SK-N-SH (cell line): ENCODE measurements at places on chromosomes 7 and 10.
A peak's percentile ranks its signal among the peaks of the same experiment; 100 is the strongest.

DNA sequence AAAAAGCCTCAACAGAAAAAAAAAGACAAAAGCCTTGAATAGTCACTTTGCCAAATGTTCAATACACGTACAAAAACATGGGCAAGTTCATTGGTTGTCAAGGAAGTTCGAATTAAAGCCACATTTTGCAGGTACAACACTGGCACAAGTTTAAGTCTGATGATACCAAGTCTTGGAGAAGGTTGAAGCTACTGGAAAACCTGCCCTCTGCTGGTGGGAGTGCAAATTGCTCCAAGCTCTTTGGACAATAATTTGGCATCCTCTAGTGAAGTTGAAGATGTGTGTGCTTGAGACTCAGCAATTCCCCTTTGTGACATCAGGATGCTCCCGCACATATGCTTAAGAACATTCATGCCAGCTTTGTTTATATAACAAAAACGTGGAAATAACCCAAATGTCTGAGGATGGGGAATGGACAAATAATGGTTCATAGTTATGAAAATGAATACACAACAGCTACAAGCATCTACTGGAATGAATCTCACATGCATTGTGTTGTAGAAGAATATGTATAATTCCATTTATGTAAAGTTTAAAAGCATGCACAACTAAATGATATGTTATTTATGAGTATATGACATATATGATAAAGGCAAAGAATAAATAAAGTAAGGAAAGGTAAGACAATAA lies 120.0 kb upstream of the PLPP4 start:
- peak; percentile 30 for DNase-seq

DNA sequence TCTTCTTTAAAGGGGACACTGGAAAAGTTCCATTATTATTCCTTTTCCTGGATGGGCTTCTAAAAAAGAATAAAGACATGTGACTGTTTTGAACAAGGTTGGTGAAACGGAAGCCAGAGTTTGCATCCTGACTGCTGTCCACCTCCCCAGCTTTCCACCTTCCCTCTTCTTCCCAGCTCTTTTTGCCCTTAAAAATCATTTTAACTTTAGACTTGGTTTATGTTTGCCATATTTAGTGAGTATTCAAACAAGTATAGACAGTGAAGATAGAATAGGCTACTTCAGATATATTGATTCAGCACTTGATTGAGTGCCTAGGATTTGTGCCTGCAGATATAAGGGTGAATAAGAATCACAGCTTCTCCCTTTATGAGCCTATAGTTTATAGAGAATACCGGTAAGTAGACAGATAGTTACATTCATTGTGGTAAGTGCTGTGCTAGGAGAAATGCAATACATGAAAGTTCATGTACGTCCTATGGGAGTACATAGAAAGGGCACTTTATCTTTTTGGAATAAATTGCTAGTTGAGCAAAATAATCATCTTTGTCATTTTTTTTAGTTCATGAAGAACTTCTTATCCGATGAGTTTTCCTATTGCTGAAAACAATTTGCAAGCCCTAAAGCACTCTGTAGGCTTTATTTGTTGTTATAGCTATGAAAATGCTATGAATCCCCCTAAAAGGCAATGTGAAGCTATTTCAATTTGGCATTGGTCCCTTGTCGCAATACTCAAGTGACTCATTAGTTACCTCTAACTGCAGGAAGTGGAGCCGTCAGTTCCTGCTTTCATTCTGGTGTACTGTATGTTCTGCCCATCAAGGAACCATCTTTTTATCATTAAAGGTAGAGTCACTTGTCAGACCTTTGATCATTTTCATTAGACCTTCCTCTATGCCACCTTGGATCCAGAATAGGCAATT lies 57.2 kb upstream of the STRIP2 start:
- no peak for DNase-seq

- DNase-seq, result no peak
These were observed 174.2 kb upstream of the NPVF start for GRCh38 chr7:25402532-25402931.

DNA sequence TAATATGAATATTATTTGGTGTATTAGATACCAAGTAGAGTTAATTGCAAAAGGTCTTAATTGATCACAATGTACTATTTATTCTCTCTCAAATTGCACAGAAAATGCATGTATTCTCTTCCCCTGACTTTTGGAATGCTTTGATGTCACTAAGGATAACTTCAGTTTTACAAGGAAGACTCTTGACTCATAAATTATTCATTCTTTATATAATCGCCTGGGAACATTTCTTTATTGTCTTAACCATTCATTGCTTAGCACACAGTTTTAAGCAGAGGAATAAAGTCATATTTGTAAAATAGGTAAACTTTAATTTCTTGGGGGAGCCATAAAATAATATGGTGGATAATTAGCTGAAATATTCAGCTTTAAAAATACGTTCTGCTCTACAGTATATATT lies 306.0 kb upstream of the TMEM229A start:
- no peak for DNase-seq

GRCh38 chr7:44538093-44538797 lies 2.9 kb downstream of the NPC1L1 start:
- peak; percentile 13 for DNase-seq

DNA sequence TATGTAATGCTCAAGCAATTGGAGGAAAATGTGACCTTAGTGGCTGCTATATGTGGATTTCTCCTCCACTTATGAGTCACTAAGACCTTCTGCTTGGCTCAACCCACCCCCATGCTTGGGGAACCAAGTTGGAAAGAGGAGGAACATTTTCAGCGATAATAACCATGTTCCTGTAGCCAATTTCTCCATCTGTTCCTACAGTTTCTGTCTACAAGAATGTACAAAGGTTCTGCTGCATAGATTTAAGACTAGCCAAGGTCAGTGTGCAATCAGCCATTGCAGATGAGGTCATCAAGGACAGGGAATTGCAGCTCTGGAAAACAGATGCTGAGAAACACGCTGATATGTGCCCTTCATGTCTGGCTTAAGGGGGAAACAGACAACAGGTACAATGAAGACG lies 5.6 kb upstream of the NRCAM start:
- DNase-seq, result peak; percentile 73

DNA sequence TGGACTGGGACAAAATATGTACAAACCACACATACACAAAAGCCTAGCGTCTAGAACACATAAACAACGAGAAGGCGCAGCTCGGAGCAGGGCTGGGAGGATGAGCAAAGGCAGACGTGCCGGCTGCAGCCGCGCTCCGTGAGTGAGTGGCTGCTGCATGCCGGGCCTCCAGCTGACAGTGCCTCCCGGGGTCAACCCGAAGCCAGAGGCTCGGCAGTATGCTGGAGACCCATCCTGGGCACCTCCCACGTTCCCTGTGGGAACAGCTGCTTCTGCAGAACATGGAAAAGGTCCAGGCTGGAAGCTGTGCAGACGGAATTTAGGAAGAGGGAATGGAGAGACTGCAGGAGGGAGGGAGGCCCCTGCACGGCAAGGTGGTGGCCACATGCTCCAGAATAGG lies 3.6 kb upstream of the GPR146 start:
- peak; percentile 91 for DNase-seq
